Kidney capillary endothelial cell (primary cell): ENCODE measurements at places on chromosomes 12 and 14.

- no peak for DNase-seq
Observed at GRCh38 chr12:75900781-75901254, 130.8 kb downstream of the PHLDA1 start.

GRCh38 chr12:127145929-127146789 is 1120.8 kb upstream of the TMEM132C start:
- no peak for DNase-seq

DNA sequence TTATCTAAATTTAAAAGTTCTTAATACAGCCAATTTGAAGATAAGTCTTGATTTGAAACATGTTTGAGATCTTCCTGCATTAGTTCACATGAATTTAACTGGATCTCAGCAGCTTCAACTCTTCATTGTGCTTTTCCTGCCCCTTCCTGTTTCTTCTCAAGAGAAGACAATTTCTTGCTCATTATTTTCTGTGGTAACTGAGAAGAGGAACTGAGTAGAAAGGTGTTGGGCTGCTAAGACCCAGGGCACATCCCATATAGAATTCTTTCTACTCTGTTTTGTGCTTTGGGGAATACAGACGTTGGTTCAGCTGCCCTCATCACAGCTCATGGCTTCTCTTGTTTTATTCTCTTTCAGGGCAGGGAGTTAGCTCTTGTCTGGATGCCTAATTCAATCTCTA is 110.2 kb downstream of the SNAPC1 start:
- DNase-seq = no peak

GRCh38 chr12:3574986-3575385 is 84.0 kb downstream of the PRMT8 start:
- no peak for DNase-seq

- no peak for DNase-seq
Observed at GRCh38 chr12:57456145-57456700, 1.1 kb downstream of the INHBE start.

DNA sequence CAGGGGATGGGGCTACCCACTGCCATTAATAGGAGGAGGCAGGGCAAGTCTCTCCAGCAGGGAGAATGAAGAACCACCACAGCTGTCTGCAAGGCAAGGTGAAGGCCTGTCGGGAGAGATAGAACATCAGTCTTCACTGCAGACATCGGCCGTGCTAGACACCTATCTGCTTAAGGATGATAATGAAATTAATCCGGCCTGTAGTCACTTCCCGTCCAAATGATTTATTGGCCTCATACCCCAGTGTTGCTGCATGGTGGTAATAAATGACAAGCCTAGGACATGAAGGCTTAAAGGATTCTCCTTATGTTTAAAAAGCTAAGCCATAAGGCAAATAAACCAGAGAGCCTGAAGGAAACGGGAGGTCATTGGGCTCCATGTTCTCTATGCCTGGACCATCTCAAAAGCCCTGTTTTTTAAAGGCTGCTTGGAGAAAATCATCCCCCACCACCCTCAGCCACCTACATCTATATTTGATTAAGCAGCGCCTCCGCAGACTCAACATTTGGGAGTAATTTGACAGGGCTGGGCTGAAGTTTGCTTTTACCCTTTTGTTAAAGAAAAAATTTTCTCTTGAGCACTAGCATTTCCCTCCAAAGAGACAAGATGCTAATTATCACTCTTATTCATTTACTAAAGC is 137.7 kb downstream of the PLXNC1 start:
- no peak for DNase-seq

- no peak for DNase-seq
Observed at GRCh38 chr14:68442828-68443629, 349.8 kb downstream of the ZFP36L1 start.
